ENCODE measurements at places on chromosomes 2 and 18.
A peak's percentile ranks its signal among the peaks of the same experiment; 100 is the strongest.

DNA sequence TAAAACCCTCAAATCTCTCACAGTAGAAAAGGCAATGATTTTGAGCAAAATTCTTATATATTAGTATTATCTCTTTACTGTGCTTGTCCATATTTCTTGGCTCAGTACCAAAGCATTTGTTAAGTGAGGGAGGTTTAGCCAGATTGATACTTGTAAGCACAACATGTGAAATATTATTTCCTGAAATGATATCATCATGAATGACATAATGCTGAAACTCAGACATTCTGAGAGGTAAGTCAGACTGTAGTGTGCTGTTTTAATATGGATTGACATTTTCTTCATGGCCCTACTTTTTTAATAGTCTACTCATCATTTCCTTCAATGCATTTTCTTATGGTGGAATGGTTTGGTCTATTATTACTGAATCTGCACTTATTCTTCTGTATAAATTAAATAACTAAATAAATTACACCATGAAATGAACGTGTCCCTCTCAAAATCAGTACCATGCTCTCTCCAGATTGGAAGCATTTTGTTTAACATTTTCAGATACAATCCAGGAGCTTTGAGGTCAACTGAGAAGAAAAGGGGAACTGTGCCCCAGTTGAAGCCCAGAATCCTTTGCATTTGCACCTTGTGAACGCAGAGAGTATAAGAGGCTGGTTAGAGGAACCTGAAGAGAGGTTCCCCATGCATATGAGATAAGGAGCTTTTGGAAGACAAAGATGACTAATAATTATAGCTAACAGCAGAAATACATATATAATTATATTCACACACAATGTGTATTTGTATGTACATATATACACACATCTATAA, 50.1 kb upstream of the CRACDL start:
- no peak for DNase-seq

DNA sequence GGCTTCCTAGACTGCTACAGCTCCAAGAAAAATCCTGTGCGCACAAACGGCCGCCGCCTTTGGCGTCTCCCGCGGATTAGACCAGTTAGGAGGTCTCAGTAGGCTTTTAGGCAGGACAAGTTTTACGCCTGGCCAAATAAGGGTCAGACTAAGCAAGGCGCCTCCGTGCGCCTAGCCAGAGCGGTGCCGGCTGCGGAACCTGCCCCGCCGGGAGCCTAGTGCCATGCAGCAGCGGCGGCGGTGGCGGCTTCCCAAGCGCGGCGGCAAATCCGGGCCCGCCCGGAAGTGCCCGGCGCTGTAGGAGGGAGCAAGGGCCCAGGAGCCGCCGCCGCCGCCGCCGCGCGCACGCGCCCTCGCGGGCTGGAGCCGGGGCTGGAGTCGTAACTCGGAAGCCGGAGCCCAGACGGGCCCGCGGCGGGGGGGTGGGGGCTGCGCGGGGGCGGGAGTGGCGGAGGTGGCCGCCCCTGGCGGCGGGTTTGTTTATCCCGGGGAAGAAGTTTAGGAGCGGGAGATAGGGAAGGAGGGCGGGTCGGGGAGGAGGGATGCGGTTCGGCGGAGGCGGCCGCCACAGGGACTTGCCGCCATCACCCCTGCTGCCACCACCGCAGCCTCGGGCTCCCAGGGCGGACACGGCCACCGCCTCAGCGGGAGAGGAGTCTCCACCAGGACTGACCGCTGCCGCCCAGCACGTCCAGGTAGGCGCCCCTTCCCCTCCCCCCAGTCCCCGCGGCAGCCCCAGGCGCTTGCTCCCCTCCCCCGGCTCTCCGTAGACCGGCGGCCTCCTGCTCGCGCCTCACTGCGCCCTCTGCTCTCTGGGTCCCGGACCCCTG, at the start of gene SPOPL:
SPOPL (plus strand) TSS at position 346 of the 830 bp plus-strand sequence. CDS start 48,447 bp downstream, outside the sequence.
- DNase-seq, result peak; percentile 90

- peak; percentile 17 for DNase-seq
Measured at GRCh38 chr2:199861132-199861774, 10.3 kb upstream of the FTCDNL1 start.

GRCh38 chr2:54569745-54570301, 113.7 kb downstream of the SPTBN1 start:
- no peak for DNase-seq

DNA sequence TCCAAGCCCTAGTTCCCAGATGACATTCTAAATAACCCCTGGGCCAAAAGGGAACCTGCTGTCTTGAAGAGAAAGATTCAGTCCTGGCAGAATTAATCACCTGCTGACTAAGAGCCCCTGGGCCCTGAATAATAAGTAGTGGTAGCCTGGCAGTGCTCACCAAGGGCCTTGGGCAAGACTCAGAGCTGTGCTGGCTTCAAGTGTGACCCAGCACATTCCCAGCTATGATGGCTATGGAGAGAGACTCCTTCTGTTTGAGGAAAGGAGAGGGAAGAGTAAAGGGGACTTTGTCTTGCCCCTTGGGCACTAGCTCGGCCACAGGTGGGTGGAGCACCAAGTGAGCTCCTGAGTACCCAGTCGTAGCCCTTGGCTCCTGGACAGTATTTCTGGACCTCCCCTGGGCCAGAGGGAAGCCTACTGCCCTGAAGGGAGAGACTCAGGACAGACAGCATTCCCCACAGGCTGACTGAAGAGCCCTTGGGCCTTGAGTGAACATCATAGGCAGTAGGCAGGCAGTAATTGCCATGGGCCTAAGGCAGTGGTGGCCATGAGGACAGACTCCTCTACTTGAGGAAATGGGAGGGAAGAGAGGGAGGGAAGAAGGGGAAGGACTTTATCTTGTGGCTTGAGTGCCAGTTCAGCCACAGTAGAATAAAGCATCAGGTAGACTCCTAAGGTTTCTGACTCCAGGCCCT, 40.0 kb upstream of the INPP4A start:
- no peak for DNase-seq

- no peak for DNase-seq
Measured at GRCh38 chr2:53711271-53711780, 56.3 kb upstream of the CHAC2 start.

DNA sequence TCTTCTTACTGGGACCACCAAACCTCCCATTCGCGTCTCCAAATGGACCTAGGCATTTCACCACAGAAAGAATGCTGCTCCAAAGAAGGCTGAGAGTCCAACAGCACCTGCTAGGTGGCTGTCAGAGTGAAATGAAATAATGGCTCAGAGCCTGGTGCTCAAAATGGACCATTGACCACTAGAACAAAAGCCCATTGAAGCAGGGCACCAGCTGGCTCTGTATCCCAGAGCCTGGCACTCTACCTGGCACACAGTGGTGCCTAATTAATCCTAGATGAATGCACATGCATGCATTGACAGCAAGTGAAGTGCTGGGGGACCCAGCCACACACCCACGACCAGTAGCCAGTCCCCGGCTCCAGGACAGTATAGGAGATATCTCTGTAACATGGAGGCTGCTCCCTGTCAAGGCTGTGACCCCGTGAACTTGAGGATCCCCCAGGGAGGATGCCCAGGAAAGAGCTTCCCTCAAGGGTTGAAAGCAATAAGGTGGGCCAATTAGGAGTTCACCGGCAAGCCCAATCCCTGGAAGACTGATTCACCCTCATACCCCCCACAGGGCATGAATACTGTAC, 261.3 kb downstream of the TNS1 start:
- no peak for DNase-seq

GRCh38 chr2:79041032-79041448, 15.5 kb downstream of the REG3G start:
- peak; percentile 1 for DNase-seq

GRCh38 chr2:3747032-3747654, 43.8 kb downstream of the DCDC2C start:
- DNase-seq, result no peak

GRCh38 chr2:55156326-55156725, 75.8 kb downstream of the CLHC1 start:
- no peak for DNase-seq

- DNase-seq, result peak; percentile 69
Measured at GRCh38 chr2:45649858-45650811, 1.3 kb upstream of the PRKCE start.

DNA sequence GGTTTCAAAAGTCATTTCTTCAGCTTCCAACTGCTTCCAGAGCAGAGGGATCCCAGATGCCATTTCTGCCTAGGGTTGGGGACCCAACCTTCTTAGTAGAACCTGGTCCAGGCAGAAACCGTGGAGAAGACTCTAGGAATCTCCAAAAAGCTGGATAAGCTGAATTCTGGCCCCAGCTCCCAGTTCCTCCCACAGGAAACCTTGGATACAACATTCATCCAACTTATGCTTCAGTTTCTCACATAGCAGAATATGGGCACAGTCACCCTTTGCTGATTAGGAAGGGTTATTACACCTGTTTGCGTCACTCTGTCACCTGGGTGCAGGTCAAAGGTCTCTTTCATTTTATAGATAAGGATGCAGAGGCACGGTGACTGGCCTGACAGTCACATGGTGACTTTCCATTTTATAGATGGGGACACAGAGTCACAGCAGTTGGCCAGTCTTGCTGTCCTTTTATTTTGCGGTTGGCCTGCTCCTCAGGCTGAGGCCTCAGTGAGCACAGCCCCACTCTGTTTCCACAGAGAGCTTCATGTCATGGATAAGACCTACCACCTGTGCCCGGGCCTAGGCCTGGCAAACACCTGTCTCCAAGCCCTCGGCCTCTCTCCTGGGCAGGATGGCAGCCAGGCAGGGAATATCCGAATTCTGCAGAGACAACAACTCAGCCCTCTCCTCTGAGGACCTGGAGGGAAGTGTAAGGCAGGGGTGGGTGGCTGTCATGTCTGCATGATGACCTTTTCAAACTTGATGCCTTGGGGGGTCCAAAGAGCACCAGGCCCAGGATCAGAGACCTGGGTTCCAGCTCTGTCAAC, 148.8 kb downstream of the SMAD7 start:
- no peak for DNase-seq

DNA sequence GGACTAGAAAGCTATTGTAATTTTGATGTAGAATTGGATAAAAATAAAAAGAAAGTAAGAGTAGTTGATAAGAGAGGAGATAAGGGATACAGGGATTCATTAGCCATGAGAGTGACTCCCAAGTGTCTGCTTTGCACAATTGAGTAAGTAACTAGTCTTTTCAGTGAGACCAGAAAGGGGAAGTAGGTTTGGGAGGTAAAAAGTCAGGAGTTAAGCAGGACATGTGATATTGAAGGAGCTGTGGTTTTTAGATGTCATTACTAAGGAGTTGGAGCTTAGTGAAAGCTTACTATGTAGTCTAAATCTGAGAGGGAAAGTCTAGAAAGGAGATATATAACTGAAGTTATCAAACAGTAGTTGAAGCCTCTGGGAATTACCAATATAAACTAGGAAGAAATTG, 93.4 kb downstream of the SLC5A7 start:
- no peak for DNase-seq

DNA sequence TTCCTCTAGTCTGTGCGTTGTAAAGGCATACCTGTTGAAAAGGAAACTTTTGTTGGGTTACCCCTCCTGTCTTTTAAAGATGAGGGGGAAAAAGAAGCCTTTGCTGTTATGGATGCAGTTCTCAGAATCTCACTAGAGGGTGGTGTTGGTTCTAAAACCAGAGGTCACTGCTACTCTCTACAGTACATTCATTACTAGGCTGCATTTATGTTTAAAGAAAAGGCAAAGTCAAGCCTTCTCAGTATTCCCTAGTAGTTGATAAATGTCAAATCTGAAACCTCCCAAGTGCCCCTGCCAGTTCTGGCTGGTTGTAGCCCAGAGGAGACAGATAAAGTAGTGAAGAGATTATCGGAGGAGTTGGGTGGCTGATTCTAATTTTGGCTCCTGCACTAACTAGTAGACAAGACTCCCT, 1.4 kb upstream of the PLCL1 start:
- peak; percentile 82 for DNase-seq

GRCh38 chr2:140929849-140930248, 1201.0 kb downstream of the LRP1B start:
- no peak for DNase-seq

GRCh38 chr18:74116633-74117554, 30.7 kb downstream of the FBXO15 start:
- peak; percentile 32 for DNase-seq

DNA sequence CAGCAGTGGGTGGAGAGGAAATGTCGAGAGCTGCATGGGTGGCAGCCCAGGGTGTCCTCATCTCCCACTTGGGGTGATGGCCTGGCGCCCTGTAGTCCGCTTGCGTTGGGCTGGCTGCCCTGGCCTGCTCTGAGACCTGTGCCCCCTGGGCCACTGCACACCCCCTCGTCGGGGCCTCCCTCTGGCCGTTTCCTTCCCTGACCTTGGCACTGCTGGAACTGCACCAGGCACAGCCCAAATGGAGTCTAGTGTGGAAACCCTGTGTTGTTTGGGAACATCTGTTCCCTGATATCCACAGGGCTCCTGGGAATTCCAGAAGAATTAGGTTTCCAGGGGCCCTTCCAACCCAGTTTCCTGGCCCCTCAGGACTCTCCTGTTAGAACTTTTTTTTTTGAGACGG, 13.9 kb downstream of the EFHD1 start:
- no peak for DNase-seq

DNA sequence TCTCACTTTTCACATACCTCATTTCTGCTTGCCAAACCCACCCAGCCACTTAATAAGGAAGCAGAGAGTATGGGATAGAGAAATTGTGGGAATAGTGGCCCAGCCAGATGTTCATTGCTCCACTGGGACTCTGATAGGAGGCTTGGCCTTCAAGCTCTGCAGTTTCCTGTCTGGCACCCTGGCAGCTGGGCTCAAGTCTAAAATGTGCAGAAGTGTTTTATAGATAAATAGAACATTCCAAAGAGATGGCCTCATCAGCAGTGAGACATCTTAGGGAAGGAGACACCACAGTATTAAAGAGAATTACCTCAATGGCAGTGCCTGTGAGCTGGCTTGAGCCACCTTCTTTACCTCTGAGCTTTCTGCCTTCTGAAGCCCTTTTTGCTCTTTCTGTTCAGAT, 24.7 kb downstream of the COPS7B start:
- DNase-seq, result peak; percentile 23

DNA sequence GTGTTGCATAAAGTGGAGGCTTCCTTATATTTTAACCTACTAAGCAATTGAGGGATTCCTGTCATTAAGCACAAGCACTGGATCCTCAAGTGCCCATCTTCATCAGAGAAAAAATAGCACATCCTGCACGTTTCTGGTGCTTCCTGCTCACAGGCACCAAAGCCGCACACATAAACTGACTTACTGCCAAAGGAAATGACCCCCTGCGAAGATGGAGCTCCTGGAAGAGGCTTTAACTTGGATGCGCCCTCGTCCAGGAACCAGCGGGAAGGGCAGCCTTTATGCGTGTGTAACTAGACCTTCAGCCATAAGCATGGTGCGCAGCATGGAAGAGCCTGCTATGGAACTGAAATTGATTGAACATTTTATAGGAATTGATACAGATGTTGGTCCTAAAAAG, 188.7 kb downstream of the FTCDNL1 start:
- no peak for DNase-seq

- no peak for DNase-seq
Measured at GRCh38 chr2:116510117-116510671, 1304.3 kb upstream of the DDX18 start.

GRCh38 chr18:45666520-45666919, 51.2 kb downstream of the SLC14A2 start:
- no peak for DNase-seq

DNA sequence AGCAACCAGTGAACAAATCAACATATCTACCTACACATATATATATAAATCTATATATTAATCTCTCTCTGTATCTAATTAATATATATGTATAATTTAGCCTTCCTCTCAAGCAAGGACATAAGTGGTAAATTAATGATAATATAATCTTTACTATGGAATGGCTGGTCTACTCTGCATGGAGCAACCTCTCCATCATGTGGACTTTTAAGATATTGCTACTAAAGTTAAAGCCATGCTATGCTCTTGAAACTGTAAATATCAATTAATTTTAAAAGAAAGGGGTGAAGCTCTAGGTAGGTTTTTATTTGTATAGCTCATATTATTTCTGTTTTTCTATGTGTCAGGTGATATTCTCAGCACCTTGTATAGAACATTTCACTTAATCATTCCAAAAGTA, 147.0 kb downstream of the PPP1R1C start:
- DNase-seq, result peak; percentile 30

- peak; percentile 86 for DNase-seq
Measured at GRCh38 chr18:49690312-49690711, 123.0 kb downstream of the ACAA2 start.
